ENCODE measurements at places on chromosomes 2 and 18.

DNA sequence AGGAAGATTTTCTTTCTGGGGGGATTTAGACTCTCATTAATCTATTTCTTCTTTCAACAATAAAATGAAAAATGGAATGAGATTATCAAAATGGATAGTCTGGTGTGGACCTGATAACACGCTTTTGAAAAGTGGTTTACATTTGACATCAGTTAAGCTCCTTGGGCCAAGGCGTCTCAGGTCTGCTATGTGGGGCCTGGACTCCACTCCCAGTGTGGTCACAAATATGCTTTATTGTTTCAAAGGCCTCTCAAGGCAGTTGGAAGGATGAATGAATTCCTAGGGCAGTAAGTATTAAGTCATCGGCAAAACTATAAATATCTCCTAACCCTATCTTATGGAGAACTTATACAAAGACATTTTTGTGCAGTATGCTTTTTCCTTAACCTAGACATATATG lies 74.5 kb downstream of the ETAA1 start:
- no peak for DNase-seq

GRCh38 chr2:54935389-54935788 lies 114.9 kb downstream of the RTN4 start:
- no peak for DNase-seq

- DNase-seq, result no peak
Measured at GRCh38 chr2:239952665-239953417, 72.3 kb downstream of the NDUFA10 start.

DNA sequence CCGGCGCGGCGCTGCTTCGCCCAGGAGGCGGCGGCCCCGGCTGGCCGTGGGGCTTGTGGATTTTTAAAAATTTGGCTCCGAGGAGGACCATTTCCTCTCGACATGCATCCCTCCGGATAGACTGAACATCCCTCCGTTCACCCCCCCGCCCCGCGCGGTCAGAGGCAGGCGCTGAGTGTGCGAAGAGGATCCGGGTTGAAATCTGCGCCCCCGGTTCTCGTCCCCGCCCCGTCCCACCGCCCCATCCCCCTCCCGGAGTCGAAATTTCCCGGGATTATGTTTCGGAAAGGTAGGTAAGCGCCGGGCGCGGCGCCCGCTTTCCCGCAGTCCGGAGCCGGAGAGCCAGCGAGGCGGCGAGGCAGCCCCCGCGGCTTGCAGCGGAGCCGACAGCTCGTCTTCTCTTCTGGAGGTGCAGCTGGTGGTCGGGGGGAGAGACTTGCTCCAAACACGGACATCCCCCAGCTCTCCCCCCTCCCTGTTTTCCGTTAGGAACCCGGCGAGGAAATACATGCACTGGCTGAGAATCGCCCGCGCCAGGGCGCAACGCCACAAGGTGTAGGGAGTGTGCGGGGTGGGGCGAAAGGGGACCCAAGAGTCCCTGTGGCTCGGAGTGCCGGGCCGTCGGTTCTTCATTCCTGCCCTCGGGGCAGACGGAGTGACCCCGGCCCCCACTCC lies at the start of gene PRKCE:
Gene PRKCE (plus strand): TSS at position 261 of the 675 bp plus-strand sequence.
- DNase-seq, result peak; percentile 63

DNA sequence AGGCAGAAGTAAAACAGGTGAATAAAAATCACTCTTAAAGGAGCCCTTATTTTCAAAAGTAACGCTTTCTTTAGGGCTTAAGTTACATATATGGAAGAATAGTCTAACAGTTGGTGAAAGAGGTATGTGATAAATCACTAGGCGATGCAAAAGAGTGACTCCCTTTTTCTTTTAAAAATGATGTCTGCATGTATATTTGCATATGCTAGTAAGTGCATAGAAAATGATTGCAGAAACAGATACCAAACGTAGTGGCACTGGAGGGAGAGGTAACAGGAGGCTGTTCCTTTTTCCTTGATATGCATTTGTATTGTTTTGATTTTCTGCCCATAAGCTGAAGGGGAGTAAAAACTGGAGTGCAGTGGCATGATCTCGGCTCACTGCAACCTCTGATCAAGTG lies 158.3 kb downstream of the PRPF40A start:
- no peak for DNase-seq

DNA sequence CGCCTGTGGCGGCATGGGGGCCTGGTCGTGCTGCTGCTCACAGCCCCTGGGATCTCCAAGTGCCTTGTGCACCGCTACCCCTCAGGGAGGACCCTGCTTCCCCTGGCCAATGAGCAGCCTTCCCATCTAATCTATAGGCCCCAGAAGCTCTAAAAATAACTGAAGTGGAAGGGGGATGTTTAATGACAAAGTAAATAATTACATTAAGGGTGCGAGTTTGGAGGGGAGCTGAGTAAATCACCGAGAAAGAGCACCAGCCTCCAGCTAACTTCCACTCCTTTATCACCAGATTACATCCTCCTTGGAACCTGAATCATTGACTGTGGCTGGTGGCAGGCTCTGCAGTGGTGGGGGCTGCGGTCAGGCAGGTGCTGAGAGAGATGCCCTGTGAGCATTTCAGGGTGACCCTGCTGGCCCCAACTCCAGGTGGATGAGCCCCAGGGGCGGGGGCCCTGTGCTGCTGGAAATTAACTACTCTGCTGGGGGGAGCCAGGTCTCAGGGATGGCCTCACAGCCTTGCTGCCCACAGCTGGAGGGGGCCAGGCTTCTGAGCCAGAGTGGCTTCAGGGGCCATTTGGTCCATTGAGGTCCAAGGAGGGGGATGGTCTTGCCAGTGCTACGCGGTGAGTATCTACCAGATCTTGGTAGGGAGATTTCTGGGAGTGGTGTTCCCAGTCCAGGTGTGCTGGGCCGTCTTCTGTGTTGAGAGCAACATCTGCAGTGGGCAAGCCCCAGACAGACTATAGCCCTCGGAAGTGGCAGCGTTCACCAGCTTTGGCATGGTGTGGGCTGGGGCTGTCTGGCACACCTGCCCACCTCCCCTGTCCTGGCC lies 74.2 kb downstream of the GLI2 start:
- no peak for DNase-seq

DNA sequence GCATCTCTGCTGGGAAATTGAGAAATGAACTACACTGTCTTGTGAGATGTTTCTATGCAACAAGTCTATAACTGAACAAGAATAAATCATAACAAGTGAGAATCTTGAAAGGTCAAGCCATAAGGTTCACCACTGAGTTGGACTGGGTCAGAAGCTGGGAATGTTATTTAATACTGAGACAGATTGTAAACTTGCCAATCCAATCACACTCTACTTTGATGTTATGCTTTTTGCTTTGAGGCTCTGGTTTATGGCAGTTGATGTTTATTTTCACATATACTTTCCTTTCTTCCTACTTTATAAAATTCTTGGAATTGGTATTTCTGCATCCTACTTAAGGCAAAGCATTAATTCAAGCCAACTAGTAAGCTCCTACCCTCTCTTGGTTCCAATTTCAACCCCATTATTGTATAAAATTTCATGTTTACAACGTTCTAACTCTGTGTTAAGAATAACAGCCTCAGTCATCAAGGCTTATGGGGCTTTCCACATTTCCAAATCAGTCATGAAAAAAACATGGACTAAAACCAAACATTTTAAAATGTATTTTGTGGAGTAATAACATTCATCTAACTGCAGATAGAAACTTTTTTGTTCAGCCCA lies 533.4 kb downstream of the NYAP2 start:
- DNase-seq, result peak; percentile 24

DNA sequence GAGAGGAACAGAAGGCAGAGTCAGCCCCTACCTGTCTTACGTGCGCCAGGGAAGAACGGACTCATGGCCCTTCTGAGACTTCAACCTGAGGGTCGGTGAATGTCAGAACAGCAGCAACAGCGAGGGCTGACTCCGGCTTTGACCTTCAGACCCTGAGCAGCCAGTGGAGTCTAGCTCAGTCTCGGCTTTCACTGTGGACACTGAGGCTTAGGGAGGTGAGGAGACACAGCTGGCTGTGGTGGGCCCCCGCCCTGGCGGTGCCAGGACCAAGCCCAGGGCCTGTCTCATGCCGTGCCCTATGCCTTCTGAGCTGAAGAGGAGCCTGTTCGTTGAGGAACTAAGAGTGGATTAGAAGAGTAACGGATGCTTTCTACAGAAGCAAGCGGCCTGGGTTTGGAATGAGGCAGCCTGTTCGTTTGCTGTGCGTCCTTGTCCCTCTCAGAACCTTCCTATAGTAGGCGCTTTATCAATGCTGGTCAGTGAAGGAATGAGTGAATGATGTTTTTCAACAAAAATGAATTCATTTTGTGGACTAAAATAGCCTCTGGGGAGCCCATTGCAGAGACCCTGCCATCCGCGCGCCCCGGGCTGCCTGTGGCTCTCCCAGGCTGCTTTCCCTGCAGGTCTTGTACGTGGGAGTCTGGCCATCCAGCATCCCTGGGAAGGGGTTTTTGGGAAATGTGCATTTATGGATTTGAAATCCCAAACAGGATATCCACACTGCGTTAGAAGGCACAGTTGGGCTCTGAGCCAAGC lies 38.9 kb downstream of the ASB1 start:
- DNase-seq, result no peak
